NCI-H1694 (cell line): ENCODE measurements at places on chromosomes 1 and 21.

DNA sequence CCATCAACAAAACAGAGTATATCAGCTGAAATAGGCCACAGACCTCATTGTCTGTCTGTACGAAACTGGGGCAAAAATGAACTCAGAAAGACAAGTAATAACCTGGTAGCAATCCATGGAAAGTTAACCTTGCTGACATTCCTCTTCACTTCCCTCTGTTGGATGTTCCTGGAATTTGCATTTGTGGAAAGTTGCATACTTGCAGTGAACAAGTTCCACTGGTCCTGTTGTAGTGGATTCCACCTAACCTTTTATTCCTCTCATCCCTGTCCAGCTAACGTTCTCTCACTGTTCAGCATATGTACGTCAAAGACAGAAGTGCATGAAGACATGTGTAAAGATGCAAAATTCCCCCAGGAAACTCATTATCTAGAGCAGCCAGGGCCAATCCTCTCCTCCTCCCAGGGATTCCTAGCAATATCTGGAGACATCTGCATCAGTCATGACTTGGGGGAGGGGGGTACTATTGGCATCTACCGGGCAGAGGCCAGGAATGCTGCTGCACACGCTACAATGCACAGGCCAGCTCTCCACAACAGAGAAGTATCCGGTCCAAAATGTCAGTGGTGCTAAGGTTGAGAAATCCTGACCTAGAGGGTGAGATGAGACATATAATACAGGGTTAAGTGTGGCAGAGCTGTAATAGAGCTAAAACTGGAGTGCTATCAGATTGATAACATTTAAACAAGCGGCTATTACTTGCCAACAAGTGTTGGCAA lies 8.2 kb downstream of the LPAR3 start:
- DNase-seq: no peak

GRCh38 chr1:115545791-115546733 lies 95.7 kb upstream of the VANGL1 start:
- DNase-seq: peak; percentile 4

DNA sequence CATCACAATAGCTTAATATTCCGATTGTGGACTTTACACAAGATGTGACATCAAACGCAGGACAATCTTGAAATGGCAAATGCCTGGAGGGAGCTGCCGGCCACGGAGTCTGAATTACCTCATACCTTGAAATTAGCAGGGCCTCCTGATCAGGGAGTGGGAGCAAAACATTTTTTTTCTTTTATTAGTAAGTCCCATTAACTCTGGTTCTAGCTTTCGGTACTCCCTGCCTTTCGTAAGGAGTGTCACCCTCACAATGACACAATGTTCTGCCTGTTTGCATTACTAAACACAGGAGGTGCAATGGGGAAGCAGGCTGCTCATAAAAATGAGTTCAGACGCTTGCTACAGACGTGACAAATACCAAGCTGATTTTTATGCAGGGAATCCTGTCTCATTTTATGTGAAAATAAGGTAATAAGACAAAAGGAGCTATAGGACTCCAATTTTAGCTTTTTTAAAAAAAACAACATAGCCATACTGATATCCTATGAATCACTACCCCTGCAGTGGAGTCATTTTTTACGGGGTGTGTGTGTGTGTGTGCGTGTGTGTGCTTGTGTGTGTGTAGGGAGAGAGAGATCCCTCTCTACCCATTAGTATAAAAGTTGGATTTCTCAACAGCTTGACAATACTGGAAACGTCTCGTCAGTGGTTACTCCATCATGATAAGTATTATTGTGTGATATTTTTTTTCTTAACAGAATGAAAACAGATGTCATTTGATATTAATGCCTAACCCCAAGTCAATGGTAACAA lies 205.1 kb upstream of the RUNX1 start:
- no peak for DNase-seq

DNA sequence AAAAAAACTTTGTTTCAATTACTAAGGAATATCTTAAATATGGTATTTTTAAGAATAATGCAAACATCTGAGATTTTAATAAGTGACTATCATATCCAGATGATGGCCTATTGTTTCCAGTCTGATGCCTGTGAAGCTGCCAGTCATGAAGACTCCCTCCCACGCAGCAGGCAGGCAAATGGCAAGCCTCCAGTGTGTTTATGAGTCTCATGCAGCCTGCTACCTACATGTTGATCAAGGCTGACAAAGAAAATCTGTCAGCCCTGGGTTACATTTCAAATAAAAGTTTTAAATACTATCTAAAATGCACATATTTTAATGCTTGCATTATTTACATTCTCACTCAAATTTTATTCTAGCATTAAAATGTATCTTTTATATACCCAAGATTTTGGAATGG lies 137.6 kb upstream of the RNPC3 start:
- DNase-seq: no peak

DNA sequence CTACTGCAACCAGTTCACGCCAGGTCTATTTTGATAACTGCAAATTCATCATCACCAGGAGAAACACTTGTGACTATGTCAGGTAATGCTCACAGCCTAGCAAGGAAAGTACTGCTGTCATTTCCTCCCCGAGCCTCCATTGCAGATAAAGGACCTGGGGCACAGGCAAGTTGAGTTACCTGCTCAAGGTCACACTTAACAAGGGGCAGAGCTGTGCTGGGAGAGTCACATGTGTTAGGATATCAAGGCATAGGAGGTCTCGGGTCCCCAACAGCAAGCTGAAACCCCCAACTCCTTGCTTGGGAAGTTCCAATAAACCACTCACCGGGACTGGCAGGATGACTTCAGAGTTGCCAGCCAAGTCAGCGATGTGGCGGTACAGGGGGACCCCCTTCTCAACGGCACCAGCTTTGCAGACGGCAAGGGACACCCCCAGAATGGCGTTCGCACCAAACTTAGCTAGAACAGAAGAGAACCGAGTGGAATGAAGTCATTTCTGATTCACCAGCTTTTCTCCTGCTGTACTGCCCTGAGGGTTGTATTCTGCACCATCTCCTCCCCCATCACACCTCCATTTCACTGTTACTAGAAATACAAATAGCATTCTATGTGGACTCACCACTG lies 11.6 kb downstream of the ENO1 start:
- no peak for DNase-seq

DNA sequence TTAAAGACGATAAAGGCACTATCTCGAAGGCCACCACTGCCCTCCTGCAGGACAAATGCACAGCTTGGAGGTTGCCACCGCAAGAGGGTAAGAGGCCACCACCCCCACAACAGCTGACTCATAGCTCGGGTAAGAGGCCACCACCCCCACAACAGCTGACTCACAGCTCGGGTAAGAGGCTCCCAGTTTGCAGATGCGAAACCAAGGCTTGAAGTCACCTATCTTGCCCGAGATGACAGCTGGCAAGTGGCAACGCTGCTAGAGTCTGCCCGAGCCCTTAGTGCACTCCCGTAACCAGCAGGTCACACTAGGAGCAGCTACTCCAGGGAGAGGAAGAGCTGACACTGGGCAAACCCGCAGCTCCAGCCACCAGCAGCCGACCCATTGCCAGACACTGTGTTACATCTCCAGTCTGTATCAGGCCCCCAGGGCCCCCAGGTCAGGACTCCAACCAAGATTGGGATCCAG lies 17.1 kb upstream of the SPSB1 start:
- DNase-seq: no peak

- no peak for DNase-seq
These were observed 310.3 kb upstream of the SGIP1 start for GRCh38 chr1:66223681-66224080.

- DNase-seq: no peak
These were observed 8.0 kb downstream of the RRP1B start for GRCh38 chr21:43667191-43667904.

- peak; percentile 89 for DNase-seq
These were observed at the start of gene PCP4 for GRCh38 chr21:39867198-39867650. Gene PCP4 (plus strand): TSS chr21:39867438. CDS start chr21:39867502, 64 bp downstream.

- DNase-seq: no peak
These were observed 6.4 kb downstream of the SCNN1D start for GRCh38 chr1:1286313-1287261.

DNA sequence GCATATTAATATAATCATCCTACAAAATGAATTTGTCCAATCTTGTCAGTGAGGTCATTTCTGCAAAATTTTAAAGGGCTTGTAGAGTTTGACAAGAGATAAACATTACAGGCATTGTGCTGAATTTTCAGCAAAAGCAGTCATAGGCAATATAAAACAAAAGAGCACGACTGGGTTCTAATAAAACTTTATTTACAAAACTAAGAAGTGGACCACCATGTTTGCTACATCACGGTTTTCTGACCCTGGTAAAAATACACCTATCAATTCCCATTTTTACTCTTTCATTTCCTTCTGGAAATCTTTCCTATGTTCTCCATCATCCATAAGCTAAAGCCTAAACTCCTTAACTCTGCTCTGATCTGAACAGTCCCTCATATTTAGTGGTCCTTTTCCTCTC lies 229.8 kb upstream of the SGIP1 start:
- no peak for DNase-seq

DNA sequence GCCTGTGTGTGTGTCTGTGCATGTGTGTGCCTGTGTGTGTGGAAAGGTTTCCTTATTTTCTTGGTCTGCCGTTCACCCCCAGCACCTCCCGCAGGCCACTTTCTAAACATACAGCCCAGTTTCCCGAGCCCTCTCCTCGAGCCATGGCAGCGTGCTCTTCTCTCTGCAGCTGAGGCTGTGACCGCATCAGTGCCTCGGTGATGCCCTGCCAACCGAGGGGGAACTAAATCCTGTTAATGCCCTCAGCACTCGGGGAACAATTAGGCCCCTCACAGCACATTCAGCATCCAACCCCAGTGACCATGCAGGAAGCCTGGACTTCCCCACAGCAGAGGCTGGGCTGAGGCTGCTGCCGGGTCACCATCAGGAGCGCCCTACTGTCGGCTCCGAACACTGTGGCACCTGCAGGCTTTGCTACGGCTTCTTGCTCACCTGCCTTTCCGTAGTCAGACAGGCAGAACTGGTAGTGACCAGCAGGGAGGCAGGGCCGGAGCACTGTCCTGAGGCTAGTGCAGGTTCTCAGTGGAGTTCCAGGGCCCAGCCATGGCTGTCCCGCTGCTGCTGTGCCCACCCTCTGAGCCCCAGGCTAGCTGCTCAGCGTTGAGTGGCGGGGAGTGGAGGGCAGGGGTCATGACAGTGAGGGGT lies 8.1 kb downstream of the GPR137B start:
- DNase-seq: no peak

GRCh38 chr1:61301824-61302657 lies 219.7 kb downstream of the NFIA start:
- DNase-seq: no peak

DNA sequence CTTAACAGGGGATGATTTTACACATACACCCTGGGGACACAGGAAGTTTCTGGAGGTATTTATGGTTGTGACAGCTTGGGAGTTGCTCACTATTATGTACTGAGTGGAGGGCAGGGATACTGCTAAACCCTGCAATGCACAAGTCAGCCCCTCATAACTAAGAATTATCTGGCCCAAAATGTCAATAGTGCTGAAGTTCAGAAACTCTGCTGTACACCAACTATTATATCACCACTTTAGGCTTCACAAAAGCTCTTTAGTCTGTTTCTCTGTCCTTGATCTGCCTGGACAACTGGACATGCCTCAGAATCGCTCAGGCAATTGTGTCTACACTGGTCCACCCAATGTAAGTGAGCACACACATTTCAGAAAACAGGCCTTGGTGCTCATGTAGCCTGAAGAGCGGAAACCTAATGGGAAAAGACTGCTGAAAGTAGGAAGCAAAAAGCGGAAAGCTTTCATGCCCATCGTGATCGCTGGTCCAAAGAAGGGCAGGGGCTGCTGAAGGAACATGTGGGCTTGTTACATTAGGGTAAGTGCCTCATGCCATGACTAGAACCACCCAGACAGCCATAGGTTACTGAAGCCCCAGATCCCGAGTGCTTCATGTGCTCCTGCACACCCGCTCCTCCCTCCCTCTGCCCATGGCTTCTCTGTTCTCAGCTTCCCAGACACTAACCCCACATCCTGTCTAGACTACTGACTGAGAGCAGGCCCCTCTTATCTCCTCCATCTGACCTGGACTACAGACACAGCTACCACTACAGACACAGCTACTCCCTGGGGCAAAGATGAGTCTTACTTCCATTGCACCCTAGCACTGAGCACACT lies 73.5 kb downstream of the LRIG2 start:
- no peak for DNase-seq

DNA sequence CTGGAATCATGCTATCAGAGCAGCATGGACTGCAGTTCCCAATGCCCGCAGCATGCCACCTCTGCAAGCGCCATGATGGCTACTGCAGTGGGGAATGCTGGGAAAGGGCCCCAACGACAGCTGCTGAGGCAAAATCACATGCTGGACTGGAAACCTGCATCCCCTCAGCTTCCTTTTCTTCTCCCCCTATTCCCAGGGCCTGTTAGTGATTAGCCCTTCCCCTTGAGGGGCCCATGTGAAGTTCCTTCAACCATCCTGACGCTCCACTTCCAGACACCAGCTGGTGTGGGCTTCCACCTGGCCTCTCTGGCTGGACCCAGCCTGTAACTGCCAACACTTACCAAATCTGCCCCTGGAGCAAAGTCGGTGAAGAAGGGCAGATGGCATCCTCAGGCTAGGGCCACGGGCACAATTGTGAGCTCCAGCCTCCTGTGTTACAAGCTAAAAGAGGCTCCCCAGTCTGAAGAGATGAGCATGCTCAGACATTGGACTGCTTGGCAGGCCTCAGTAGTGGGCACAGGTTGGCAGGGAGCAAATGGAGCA lies 22.1 kb upstream of the SDC3 start:
- DNase-seq: no peak

DNA sequence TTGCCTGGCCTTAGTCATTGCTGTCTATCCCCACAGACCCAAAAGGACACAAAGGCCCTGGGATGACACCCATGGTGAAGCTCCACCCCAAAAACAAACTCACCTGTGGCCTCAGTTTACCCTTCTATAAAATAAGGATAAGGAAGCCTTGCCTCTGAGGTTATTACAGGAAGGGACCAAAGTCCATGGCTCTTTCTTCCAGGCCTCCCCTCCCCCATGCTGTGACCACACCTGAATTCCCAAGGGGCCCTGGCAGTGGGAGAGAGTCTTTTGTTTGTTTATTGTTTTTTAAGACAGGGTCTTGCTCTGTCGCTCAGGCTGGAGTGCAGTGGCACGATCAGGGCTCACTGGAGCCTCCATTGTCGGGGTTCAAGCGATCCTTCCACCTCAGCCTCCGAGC lies 10.5 kb upstream of the TNFRSF25 start:
- no peak for DNase-seq

- no peak for DNase-seq
These were observed 1.1 kb upstream of the KPNA6 start for GRCh38 chr1:32106663-32107275.

DNA sequence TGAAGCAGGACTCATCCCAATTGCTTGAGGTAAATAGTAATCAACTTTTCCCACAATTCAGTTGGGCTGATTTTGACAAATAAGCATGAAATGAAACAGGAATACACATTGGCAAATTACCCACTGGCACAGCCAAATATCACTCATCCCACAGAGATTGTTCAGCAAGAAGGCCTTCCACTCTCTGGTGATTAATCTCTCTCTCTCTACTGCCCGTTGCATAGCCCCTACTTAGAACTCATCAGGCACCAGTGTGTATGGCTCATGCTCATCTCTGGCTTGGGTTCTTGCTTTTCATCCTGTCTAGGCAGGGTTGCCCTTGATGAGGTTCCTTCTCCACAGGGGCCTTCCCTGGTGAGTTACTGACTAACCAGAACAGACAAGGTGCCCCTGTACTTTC lies 1.1 kb downstream of the BSDC1 start:
- no peak for DNase-seq
